ENCODE measurements at places on chromosomes 16 and 17. TPM values are rescaled to one million over a fixed set of nuclear protein-coding genes. Genes with fewer than 3 reads are reported as not detected.

TP53TG3D gene
- 0.84 TPM for total RNA-seq

SLC35G6 gene
- total RNA-seq = not detected

ELAC2 gene
- total RNA-seq = 107 TPM

SSTR5 gene
- total RNA-seq = 0.11 TPM

PIPOX gene
- total RNA-seq = 0.06 TPM

PMFBP1 gene
- total RNA-seq = 0.09 TPM

Measured in A549 treated with DMSO at 1 μM for 4 hours (cell line).